ENCODE measurements at places on chromosomes 1 and 21.

DNA sequence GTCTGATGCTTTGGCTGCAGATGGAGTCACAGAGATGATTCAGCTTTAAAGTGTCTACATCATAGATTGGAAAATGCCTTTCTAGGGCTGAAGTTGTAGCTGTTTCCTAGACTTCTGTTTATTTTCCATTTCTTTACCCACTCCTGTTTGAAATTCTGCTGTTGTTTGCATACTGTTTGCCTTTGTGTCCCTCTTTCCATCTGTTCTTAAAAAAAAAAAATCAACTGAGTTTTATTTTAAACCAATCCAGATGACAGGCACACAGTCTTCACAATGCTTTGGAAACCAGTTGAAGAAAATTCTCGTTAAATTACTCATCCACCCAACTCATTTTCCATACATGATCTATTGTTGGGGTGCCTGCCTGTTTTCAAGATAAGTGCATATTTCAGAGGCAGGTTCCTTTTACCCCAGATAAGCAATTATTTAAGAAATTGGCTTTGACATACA, 245.9 kb downstream of the DISC1 start:
- DNase-seq: no peak

DNA sequence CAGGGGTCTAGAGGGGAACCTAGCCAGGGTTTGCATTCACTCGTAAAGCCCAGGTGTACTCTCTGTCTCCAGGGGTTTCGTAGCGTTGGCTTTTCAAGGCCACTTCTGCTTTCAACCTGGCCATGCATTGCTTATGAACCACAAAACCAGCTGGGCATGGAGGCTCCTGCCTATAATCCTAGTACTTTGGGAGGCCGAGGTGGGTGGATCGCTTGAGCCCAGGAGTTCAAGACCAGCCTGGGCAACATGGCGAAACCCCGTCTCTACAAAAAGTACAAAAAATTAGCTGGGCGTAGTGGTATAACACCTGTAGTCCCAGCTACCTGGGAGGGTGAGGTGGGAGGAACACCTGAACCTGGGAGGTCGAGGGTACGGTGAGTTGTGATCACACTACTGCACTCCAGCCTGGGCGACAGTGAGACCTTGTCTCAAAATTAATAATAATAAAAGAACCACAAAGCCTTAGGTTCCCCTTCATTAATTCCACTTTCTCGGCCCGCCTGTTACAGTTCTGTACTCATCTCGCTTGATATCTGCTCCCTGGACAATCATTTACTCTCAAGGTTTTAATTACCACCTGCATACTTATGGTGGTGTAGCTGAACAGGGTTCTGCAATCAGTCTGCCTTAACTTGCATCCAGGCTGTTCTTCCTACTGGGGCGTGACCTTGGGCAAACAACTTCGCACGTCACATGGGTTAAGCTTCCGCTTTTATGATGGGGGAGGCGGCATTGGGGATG, 6.1 kb downstream of the SLC16A4 start:
- no peak for DNase-seq

GRCh38 chr1:221227460-221227859, 348.2 kb downstream of the HLX start:
- DNase-seq: no peak

- no peak for DNase-seq
Observed at GRCh38 chr1:243959998-243960397, 91.1 kb upstream of the ZBTB18 start.

DNA sequence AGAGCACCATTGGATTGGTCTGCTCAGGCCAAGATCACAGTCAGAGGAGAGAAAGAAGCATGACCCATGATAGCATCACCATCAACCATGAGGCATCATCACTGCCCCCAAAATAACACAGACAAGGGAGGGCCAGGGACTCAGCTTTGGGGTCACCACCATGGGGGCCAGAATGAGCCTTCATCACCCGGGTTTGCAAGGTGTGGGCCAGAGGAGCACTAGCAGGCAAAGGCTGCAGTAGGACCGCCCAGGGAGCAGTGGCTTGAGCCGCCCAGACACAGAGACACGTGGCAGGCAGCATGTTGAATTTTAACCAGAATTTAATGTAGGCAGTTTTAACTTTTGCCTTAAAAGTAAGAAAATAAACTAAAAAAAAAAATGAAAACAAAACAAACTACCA, 53.7 kb upstream of the TMPRSS2 start:
- no peak for DNase-seq

GRCh38 chr1:52676249-52676903, 21.8 kb downstream of the COA7 start:
- no peak for DNase-seq

GRCh38 chr1:198597690-198598430, 41.0 kb upstream of the PTPRC start:
- DNase-seq: no peak

DNA sequence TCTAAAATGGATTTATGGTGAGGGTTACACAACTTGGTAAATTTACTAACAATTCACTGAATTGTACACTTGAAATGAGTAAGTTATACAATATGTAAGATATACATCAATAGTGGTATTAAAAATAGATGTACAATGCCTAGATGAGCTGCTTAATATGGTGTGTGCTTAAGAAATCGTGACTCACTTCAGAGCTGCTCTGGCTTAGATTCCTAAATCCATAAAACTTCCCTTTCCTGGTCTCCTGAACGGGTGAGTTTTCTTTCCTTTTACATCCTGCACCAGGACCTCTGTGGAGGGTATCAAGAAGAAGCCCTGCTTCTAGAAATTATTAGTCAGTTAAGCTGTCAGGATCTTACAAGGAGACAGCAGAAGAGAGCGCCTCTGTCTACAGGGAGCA, 30.4 kb downstream of the H3-3A start:
- no peak for DNase-seq

Measured in stimulated activated CD4-positive, alpha-beta T cell treated with anti-CD3 and anti-CD28 coated beads, Interleukin-15, amount 100 ng/mL, for 24 hours (primary cell).